Activated CD8-positive, alpha-beta T cell treated with anti-CD3 and anti-CD28 coated beads for 36 hours (primary cell): ENCODE measurements at places on chromosomes 7 and 10. TPM values are rescaled to one million over a fixed set of nuclear protein-coding genes. Genes with fewer than 3 reads are reported as not detected.
A peak's percentile ranks its signal among the peaks of the same experiment; 100 is the strongest.

GRCh38 chr7:155729847-155730246 lies 82.4 kb downstream of the SHH start:
- no peaks in the 10 kb centered on the region for H3K27me3 ChIP-seq
- H3K36me3 ChIP-seq = peaks cover 32% of the 10 kb centered on the region
- H3K27ac ChIP-seq = peak overlapping the region; percentile 32
- no peak for DNase-seq
- peaks cover 60% of the 10 kb centered on the region for H3K4me1 ChIP-seq

DNA sequence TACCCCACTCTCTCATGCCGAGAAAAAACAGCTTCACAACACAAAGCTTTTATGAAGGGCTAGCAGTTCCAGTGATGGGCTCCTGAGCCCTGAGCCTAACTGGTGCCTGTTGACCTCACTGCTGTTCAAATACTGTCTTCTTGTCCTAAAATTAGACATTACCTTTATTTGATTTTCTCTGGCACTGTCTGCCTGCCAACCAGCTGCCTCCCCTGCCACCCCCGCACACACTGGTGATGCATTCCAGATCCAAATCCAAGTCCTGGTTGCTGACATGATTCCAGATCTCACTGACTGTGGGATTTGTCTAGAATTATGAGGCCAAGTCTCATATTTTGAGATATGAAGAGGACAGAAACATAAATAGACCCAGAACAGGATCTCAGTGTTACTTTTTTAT lies 816.2 kb downstream of the NRG3 start:
- H3K36me3 ChIP-seq = no peaks in the 10 kb centered on the region
- no peak overlapping the region for H3K27ac ChIP-seq
- no peak overlapping the region for H3K4me3 ChIP-seq
- no peaks in the 10 kb centered on the region for H3K27me3 ChIP-seq
- no peak for DNase-seq

The CTAGE8 gene
- total RNA-seq = 0.25 TPM

The GPER1 gene
- total RNA-seq = 0.18 TPM

The SFMBT2 gene
- total RNA-seq = 27.6 TPM
